Activated CD8-positive, alpha-beta memory T cell treated with anti-CD3 and anti-CD28 coated beads for 36 hours (primary cell): ENCODE measurements at places on chromosomes 2 and 18. TPM values are rescaled to one million over a fixed set of nuclear protein-coding genes. Genes with fewer than 3 reads are reported as not detected.

The COL4A4 gene
- not detected for total RNA-seq

The CCDC142 gene
- total RNA-seq = 20.2 TPM

The CYRIA gene
- total RNA-seq = 0.75 TPM

The ARHGAP15 gene
- total RNA-seq = 36.4 TPM

The GALR1 gene
- total RNA-seq = not detected

The LGALSL gene
- 0.76 TPM for total RNA-seq

The CGREF1 gene
- total RNA-seq = 7.0 TPM

The NEUROD1 gene
- total RNA-seq = not detected

The CNRIP1 gene
- not detected for total RNA-seq

The GKN2 gene
- total RNA-seq = not detected

The PFN4 gene
- total RNA-seq = not detected

The ANKAR gene
- 3.8 TPM for total RNA-seq

The MCFD2 gene
- total RNA-seq = 38.8 TPM

The CYBRD1 gene
- total RNA-seq = 0.97 TPM

The POTEJ gene
- total RNA-seq = not detected

The HJURP gene
- total RNA-seq = 49.9 TPM

The ALLC gene
- total RNA-seq = not detected

The TOGARAM2 gene
- total RNA-seq = 6.4 TPM

The FABP1 gene
- total RNA-seq = not detected

The EVX2 gene
- total RNA-seq = not detected

The CLEC4F gene
- not detected for total RNA-seq

The C2orf15 gene
- 0.80 TPM for total RNA-seq

The HMSD gene
- total RNA-seq = 10.8 TPM

The PTH2R gene
- total RNA-seq = 0.08 TPM

The SLC9A2 gene
- total RNA-seq = not detected

The CCL20 gene
- 5.7 TPM for total RNA-seq

The FEV gene
- total RNA-seq = not detected

The ELP2 gene
- 83.8 TPM for total RNA-seq

The SUCLG1 gene
- total RNA-seq = 70.0 TPM

The GYPC gene
- total RNA-seq = 140 TPM

The FAM124B gene
- total RNA-seq = not detected

The CCDC85A gene
- total RNA-seq = not detected

The IL36B gene
- total RNA-seq = not detected

The NEB gene
- 0.10 TPM for total RNA-seq

The NCK2 gene
- total RNA-seq = 59.3 TPM

The TMEM169 gene
- total RNA-seq = 0.48 TPM

The IL36A gene
- not detected for total RNA-seq

The DUSP19 gene
- total RNA-seq = 3.6 TPM

The CYS1 gene
- not detected for total RNA-seq

The DSG4 gene
- total RNA-seq = not detected

The REG3A gene
- not detected for total RNA-seq

The FRZB gene
- not detected for total RNA-seq

The C2orf42 gene
- total RNA-seq = 22.9 TPM

The LIMS2 gene
- total RNA-seq = 8.3 TPM

The CREG2 gene
- total RNA-seq = not detected

The TUBB6 gene
- 12.6 TPM for total RNA-seq
